Activated naive CD4-positive, alpha-beta T cell (primary cell): ENCODE measurements at places on chromosomes 7 and 10.

DNA sequence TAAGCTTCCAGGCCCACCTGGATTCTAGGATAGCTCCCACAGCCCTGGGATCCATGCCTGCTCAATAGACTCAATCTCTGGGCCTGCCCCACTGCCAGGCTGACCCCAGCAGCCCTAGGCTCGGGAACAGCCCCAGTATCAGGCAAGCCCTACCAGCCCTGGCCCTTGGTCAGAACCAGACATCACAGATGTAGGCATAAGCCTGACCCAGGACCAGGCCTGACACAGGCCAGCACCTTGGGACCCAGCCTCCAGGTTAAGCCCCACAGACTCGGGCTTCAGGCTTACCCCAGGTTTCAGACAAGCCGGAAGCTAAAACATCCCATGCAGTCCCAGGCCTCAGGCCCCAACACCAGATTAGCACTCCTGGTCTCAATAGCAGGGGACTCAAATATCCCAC lies 276.2 kb upstream of the LRRTM3 start:
- DNase-seq, result no peak

- DNase-seq, result no peak
Observed at GRCh38 chr10:28975891-28976531, 298.7 kb downstream of the BAMBI start.

DNA sequence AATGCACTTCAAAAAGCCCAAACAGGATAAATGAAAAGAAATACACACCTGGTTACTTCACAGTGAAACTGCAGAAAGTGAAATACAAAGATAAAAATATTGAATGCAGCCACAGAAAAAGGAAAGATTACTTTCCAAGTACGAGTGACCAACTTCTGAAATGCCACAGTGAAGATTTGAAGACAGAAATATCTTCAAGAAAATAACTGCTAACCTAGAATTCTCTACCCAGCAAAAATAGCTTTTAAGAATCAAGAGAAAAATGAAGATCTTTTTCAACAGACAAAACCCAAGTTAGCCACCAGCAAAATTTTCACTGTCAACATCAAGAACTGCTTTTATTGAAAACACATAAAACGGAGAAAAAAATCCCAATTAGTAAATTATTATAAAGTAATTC lies 46.2 kb downstream of the SMURF1 start:
- DNase-seq, result no peak

DNA sequence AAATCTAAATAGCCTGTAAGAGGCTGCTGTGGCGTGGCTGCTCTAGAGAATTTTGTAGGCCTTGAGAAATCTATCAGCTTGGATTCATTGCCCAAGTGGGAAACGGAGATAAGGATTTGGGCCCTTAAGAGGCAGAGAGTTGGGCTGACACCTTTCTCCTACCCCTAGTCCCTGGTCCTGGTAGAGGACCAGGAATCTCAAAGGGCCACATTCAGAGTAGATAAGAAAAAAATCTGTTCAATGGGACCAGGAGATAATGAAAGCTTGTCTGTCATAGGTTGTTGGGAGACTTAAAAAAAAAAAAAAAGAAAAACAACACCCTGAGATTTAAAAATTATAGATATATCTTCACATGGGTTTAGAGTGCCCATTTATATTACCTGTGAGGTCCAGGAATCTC lies 17.8 kb downstream of the TMEM209 start:
- no peak for DNase-seq

DNA sequence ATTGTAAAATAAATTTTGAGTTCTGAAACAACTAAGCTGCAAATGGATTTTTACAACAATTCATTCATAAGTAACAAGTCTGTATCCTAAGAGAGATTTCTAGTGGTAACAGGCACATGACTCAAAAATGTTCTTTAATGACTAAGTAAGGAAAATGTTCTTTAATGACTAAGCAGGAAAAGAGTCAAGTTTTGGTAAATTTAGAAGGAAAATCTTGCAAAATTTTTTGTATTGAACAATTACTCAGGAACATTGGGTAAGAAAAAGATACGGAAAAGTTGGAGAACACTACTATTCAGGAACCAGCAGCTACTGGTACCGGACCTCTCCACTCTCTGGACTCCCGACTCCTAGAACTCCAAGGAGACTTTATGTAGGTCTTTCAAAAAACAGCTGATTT lies 33.5 kb downstream of the HYCC1 start:
- no peak for DNase-seq

DNA sequence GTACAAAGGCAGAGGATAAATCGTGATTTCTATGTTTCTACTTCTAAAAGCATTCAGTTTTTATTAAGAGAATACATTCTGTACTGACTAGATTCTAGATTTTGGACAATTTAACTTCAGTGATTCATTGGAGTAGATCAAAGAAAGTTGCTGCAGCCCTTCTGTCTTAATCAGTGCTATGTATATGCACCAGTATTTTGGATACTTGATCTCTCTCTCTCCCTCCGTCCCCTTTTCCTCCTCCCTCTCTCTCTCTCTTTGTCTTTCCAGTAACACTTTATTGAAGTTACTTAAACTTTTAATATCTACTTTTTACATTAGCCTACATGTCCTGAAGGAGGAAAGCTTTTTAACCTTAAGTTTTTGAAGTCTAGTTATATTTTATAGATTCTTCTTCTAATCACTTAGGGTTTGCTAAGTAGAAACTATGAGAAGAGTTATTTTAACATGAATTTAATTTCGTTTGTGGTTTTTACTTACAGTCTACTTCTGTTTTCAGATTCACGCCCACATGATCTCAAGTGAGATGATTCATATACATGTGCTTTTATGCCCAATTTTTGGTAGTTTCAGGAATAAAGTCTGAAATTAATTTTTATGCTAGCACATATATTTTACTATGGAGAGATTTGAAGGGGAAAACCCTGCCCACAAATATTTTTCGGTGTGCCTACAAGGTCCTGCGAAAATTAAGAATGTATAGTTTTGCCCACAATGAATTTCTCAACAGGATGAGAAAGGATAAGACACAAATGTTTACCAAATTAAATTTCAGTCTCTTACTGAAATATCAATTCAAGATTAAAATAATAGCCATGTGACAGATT lies 9.1 kb downstream of the MDFIC start:
- no peak for DNase-seq

DNA sequence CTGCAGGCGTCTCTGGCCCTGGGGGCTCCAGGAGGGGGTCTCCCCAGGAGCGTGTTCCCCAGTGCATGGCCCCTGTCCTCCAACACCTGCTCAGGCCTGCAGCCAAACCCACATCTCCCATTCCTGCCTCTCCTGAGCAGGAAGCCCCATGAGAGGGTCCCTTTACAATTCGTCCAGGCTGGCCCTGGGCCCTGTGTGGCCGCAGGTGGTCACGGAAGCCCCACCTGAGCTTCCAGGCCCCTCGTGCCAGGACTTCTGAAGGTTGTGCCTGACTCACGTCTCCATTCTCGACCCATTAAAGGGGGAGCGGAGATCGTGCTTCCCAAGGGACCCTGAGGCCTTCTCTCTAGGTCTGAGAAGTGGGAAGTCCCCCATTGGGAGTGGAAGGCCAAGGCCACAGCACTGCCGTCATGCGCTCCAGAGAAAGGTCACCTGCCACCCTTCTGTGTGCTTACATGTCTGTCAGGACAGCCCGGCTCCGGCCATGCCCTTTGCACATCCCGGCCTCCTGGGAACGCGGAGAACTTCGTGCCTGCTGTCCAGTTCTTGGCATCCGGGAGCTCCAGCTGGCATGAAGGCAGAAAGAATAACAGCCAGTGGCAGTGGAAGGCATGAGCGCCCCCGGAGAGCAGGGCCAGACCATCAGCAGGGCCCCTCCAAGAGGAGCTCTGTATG lies 382.3 kb downstream of the DNAJB6 start:
- no peak for DNase-seq

DNA sequence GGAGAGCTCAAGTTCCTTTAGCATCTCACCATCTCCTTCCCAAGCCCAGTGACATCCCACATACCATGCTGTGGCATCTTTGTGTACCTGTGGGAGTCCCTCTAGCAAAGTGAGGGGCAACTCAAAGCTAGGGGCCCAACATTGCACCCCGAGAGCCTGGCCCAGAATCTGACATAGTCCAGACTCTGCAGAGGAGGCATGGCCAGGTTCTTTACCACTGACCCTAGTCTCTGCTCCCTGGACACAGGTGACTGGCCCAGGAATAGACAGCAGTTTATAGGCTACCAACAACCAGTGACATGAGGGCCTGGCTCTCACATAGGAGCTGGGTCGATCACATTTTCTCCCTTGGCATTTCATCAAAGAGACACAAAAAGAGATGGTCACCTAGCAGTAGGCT lies 444.0 kb upstream of the ZMIZ1 start:
- DNase-seq, result no peak

GRCh38 chr7:130868139-130868538 lies 134.1 kb upstream of the KLF14 start:
- DNase-seq, result no peak

GRCh38 chr7:39509436-39509835 lies 56.8 kb upstream of the YAE1 start:
- DNase-seq, result no peak

- no peak for DNase-seq
Observed at GRCh38 chr10:63173468-63174232, 40.5 kb downstream of the NRBF2 start.

DNA sequence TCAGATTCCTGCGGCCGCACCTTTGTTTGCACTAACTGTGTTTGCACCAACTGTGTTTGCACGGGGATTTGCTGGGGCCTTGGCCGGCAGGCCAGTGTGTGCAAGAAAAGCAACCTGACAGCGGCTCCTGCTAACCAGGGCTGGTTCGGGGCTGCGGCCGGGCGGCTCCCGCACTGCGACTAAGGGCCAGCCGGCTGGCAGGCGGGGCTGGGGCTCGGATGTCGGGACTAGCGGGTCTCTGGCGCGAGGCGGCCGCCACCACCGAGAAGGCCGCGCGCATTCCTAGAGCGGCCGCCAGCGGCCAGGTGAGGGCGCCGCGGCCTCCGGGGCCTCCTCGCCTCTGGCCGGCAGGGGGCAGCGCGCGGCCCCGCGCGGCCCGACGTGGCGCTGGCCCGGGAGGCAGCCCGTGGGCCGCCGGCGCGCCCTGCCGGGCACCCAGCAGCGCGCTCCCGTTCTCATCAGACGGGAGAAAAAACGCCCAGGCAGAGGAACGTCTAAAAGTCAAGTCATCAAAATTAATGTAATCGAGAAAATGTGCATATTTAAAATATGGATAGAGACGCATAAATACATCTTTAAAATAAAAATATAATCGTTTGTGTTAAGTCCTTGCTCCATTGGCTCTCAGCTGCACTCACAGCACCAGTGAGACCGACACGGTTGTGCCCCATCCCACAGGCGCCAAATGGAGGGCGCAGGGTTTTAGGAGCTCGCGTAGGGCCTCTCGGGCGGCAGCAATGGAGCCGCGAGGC lies 38.5 kb downstream of the ZNF777 start:
- DNase-seq, result peak; percentile 20

DNA sequence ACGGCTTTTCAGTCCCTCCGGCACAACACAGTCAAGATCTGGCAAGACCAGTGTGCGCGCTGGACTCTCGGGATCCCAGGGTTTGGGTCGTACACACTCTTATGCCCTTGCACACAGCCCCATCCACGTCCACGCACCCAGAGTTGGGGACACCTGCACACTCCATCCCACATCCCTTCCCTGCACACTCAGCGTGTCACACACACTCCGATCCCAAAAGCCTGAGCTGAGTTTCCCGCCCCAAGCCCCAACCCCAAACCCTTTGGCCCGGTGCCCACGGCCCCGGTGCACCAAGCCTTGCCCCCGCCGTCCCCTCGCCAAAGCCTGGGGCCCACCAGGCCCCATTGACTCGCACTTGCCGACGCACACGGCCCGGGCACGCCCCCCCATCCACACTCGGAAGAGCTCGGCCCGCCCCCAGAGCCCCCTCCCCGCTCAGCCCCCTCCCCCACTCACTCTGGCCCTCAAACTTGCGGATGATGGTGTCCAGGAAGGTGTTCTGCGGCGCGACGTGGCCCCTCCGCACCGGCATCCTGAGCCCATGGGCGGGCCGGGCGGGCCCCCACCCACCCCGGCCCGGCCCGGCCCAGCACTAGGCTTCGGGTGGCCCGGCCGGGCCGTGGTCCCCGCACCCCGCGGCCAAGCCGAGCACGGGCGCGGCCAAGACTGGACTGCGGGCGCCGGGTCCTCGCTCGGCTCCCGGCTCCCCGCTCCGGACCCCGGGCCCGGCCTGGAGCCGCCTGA lies 567 bp downstream of the KCNH2 start:
- no peak for DNase-seq

DNA sequence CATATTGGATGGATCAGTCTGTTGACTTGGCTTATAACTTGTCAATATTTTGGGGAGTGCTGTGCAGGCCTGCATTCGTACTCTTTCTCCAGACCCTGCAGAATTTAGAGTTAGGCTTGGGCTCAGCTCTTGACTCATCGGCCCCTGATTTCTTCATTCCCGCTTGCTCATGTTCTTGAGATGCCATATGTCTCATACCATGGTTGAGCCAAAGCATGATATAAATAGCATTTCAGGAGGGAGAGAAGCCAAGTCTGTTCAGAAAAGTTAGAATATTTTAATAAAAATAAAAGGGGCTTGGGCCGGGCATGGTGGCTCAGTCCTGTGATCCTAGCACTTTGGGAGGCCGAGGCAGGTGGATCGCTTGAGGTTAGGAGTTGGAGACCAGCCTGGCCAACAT lies 898.1 kb downstream of the TYW1 start:
- no peak for DNase-seq

- DNase-seq, result no peak
Observed at GRCh38 chr7:141126107-141126506, 52.2 kb downstream of the TMEM178B start.

GRCh38 chr10:75035975-75036708 lies 75.3 kb upstream of the SAMD8 start:
- no peak for DNase-seq

DNA sequence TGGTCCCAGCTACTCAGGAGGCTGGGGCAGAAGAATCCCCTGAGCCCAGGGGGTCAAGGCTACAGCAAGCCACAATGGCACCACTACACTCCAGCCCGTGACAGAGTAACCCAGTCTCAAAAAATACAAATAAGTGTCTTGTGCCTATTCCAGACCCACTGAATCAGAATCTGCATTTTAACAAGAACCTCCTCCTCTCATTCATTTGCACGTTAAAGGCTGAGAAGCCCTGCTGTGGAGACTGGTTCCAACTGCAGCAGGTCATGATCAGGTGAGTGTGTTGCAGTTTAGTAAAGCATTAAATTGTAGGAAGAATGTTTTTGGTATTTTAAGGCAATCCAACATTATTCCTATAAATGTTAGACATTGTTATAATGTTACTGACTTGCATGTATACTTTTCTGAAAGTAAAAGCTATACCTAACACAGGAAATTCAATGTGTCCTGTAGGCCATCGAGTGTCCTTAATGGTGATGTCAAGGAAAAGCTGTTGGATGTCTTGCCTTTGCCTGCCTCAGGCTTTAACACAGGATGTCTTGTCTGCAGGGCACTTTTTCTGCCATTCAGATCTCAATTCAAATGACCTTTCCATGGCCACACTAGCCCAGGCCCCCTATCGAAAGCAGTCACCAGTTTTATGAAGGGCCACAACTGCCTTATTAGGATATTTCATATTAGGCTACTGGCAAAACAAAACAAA lies 30.4 kb downstream of the MKRN1 start:
- no peak for DNase-seq

DNA sequence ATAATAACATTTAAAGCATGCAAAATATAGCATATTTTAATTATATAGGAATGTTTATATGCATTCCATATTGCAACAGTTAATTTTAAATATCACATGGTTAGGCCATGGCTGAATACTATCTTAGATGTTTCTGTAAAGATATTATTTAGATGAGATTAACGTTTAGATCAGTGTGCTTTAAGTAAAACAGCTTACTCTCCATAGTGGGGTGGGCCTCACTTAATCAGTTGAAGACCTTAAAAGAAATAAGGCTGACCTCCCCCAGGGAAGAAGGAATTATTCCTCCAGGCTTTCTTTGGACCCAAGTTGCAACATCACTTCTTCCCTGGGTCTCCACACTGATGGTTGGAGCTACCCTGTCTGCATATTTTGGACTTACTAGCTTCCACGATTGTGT lies 1246.5 kb downstream of the TYW1 start:
- no peak for DNase-seq
